ENCODE measurements at places on chromosomes 3 and 15. TPM values are rescaled to one million over a fixed set of nuclear protein-coding genes. Genes with fewer than 3 reads are reported as not detected.

DNA sequence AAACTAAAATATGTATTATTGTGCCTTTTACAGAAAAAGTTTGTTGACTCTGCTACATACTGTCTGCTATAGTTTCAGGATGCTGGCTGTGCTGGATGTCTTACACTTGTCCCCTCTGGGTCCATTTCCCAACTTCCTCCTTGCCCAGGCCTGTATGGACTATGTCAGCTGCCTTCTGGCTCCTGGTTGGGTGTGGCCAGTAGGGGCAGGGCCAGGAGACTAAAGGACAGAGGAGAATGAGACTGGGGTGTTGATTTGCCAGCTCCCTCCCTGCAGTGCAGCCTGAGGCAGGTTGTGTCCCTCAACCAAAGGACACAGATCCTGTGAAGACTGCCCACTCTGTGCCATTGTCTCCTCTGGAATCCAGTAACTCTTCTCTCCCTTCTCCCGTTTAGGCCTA is 90.6 kb upstream of the UBE2E2 start:
- peak; percentile 41 for DNase-seq

The GOLGA8G gene
- total RNA-seq = not detected

The CPN2 gene
- total RNA-seq = not detected

GRCh38 chr3:111151438-111151837 is 79.8 kb downstream of the NECTIN3 start:
- DNase-seq = no peak

DNA sequence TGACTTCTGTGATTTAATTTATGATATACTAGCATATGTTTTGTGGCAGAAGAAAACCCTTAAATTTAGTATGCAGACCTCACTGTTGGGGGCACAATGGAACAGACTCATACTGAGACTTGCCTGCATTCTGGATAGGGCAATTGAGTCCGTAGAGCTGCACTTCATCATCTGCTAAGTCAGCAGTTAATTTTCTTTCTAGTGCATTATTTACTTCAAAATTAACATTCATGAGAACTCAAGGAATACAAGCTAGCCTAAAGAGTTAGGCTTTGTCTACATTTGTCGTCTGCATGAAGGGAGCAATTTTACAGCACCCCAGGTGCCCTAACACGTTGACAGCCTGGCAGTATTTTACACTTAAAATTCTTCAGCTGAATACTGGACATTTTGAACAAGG is 345.5 kb downstream of the CHL1 start:
- DNase-seq = no peak

The NR2E3 gene
- not detected for total RNA-seq

- no peak for DNase-seq
These were observed 2.3 kb downstream of the PHLDB2 start for GRCh38 chr3:111861391-111861790.

- DNase-seq = no peak
These were observed 348.8 kb upstream of the ZNF717 start for GRCh38 chr3:76134166-76134565.
